ENCODE measurements at places on chromosomes 4 and X. TPM values are rescaled to one million over a fixed set of nuclear protein-coding genes. Genes with fewer than 3 reads are reported as not detected.

GRCh38 chrX:84258708-84259107 is 70.7 kb upstream of the RPS6KA6 start:
- DNase-seq: no peak

DNA sequence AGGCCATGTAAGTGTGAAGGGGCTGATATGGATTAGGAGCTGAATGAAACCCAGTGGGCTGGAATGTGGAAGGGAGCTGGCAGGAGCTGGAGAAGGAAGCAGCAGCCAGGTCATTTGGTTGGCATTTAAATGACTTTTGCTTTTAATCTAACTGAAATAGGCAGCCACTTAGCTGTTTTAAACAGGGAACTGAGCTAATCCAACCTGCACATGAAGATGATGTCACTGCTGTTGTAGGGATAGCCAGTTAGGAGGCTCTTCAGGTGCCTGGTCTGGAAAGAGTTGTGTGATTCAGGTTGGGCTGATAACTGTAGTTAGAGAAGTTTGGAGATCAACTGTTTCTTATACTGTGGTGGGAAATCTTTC is 122.4 kb downstream of the PALLD start:
- DNase-seq: no peak

DNA sequence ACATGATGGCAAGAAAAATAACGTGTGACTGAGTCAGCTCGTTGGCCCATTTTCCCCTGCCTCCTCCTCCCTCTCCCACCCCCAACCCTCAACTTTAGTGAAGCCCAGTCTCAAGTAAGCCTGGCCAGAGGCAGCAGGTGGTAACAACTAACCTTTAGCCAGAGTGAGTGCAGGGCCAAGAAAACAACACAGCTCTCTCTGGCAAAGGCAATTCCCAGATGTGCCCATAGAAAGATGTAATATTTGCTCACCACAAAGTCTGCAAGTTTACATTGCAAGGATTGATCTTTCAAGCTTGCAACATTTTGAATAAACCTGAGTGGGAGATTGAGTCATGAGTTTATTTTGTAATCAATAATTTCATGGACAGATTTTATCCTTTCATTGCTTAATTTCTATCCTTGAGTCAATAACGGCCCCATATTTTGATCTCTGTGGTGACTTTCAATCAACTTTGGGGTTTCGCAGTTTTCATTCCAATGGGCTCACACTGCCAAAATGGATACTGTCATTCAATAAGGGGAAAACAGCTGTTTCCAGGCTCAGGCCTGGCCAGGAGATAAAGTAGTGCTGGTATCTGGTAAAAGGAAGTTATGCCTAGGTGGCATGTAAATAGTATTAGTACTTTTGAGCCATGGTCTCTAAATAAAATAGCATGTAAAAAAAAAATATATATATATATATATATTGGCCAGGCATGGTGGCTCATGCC is 130.7 kb upstream of the TMEM164 start:
- no peak for DNase-seq

- DNase-seq: no peak
Measured at GRCh38 chr4:40289366-40290188, 45.6 kb upstream of the CHRNA9 start.

GRCh38 chrX:121655276-121655675 is 607.9 kb downstream of the GLUD2 start:
- no peak for DNase-seq

- DNase-seq: no peak
Measured at GRCh38 chrX:15033917-15034316, 160.7 kb downstream of the MOSPD2 start.

GRCh38 chr4:164615964-164616363 is 138.0 kb upstream of the SMIM31 start:
- DNase-seq: no peak

GRCh38 chrX:3293251-3293650 is 53.2 kb downstream of the MXRA5 start:
- no peak for DNase-seq

GRCh38 chr4:86101841-86102240 is 258.0 kb downstream of the MAPK10 start:
- no peak for DNase-seq

DNA sequence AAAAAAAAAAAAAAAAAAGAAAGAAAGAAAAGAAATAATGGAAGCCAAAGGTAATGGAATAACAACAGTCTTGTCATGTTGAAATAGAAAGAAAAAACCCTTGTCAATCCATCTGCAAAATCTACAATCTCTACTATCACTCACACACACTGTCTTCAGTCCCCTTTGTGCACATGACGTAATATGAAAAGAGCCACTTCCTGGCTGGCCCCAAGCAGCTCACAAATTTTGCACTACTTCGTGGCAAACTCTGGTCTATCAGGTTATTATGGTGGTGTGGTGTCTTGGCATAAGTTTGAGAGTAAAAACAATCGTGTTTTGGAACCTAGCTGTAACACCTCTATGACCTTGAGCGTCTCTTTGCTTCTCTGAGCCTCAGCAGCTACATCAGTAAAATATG is 8.3 kb upstream of the AFAP1 start:
- DNase-seq: peak; percentile 4

GRCh38 chr4:156992943-156993342 is 21.3 kb upstream of the PDGFC start:
- DNase-seq: no peak

GRCh38 chrX:147217334-147217733 is 402.8 kb upstream of the CXorf51A start:
- no peak for DNase-seq

GRCh38 chrX:15269618-15270521 is at the start of gene ASB9:
Gene ASB9 (minus strand): TSS chrX:15270083. CDS start chrX:15269874, 209 bp downstream.
- no peak for DNase-seq

GRCh38 chr4:27930976-27931375 is 1070.3 kb downstream of the STIM2 start:
- no peak for DNase-seq

- no peak for DNase-seq
Measured at GRCh38 chr4:19686456-19686855, 565.2 kb upstream of the SLIT2 start.

GRCh38 chr4:76620723-76621468 is 185.9 kb downstream of the SHROOM3 start:
- DNase-seq: no peak

- DNase-seq: no peak
Measured at GRCh38 chrX:150587585-150588503, 19.4 kb downstream of the MTM1 start.

OPN1MW gene
- not detected for total RNA-seq

FGA gene
- total RNA-seq: 1.6 TPM

CTAG1B gene
- not detected for total RNA-seq

KCNE5 gene
- total RNA-seq: 0.29 TPM

FOXP3 gene
- 0.10 TPM for total RNA-seq

TMEM156 gene
- total RNA-seq: 0.29 TPM

RBMXL3 gene
- not detected for total RNA-seq

ANXA10 gene
- not detected for total RNA-seq

CSN1S1 gene
- not detected for total RNA-seq

SPARCL1 gene
- 868 TPM for total RNA-seq

ADGRG2 gene
- 1.0 TPM for total RNA-seq

CNGA2 gene
- total RNA-seq: not detected

EFHC2 gene
- 1.4 TPM for total RNA-seq

All from posterior vena cava (tissue), 2 donors.